ENCODE measurements at places on chromosomes 2 and 18.

GRCh38 chr2:157508676-157509075, 64.8 kb upstream of the CYTIP start:
- no peak for DNase-seq

DNA sequence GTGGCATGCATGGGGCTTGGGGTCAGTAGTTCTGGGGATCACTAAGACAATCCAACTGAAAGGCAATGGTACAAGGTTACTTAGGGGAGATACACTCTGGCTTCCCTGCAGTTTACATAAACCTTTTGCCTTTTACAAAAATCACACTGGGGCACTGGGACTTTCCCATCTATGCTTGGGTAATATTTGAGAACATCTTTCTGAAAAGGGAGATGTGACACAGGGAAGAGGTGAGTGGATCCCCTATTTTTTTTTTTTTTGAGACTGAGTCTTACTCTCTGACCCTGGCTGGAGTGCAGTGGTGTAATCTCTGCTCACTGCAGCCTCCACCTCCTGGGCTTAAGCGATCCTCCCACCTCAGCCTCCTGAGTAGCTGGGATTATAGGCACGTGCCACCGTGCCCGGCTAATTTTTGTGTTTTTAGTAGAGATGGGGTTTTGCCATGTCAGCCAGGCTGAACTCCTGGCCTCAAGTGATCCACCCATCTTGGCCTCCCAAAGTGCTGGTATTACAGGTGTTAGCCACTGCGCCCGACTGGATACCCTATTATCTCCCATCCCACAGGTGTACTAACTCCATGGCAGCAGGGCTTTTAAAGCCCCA, 82.8 kb upstream of the DNMT3A start:
- no peak for DNase-seq

DNA sequence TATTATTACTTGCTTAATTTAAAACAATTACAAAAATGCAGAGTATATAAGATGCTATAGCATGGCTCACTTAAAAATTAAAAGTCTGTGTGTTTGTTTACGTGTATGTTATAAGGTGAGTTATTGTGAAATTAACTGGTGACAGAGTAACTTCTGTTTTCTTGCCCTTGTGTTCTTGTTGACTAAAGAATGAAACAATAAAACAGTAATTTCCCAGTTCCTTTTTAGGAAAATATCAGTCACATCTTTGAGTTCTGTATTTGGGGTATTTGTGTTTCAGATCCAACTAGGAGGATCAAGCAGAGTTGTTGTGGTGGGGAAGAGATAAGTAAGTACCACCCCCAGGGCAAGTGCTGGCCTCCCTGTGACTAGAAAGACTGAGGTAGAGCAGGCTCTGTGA, 143.6 kb downstream of the CCDC148 start:
- no peak for DNase-seq

- DNase-seq: no peak
Measured at GRCh38 chr18:62324181-62324828, 805 bp upstream of the TNFRSF11A start.

GRCh38 chr2:224523626-224524577, 61.3 kb downstream of the CUL3 start:
- no peak for DNase-seq

DNA sequence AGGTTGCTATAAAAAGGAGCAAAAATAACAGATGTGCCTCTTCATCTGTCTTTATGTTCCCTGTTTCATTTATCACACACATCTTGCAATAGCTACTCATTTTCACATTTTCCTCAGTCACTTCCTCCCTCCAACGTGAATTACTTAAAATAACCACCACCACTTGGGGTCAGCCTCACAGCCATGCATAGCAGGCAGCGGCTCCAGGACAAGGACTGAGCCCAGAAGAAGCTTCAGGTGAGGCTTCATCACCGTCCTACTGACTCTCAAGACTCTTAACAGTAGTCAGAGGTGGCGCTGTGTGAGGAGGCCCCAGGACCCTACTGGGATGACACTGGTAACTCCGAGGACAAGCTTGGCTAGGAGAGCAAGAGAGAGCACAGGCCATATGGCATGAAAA, 15.5 kb upstream of the ST8SIA5 start:
- no peak for DNase-seq

- no peak for DNase-seq
Measured at GRCh38 chr2:127143841-127144782, 37.2 kb upstream of the BIN1 start.

- DNase-seq: no peak
Measured at GRCh38 chr2:50364511-50364910, 667.4 kb downstream of the NRXN1 start.

DNA sequence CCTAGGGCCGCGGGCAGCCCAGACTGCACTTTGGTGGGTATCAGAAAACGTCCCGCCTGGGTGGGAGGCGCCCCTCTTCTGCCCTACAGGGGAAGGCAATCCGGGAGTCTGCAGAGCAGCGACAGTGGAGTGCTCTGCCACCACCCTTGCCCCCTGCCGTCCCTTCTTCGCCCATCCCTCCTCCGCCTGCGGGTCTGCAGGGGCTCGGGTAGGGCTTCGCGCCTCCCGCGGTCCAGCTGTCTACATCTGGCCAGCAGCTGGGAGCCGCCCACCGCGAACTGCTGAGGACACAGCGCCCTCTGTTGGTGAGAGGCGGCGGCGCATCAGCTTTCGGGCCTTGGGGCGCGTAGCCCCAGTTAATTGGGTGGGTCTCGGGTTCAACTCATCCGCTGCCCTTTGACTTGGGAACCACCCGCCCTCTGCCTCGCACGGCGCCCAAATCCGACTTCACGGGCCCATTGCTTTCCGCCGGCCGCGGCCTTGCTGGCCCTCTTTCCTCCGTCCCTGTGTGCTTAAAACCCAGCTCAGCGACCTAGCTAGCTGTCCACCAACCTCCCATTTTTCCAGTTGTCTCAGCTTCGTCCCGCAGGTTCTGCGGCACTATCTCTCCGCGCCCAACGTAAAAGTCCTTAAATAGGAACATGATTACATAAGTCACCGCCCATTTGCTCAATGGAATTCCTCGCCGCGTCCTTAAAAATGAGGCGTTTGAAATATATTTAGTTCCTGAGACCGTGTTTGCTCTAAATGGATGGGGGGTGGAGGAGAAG, 17.6 kb downstream of the WNT10A start:
- peak; percentile 88 for DNase-seq

DNA sequence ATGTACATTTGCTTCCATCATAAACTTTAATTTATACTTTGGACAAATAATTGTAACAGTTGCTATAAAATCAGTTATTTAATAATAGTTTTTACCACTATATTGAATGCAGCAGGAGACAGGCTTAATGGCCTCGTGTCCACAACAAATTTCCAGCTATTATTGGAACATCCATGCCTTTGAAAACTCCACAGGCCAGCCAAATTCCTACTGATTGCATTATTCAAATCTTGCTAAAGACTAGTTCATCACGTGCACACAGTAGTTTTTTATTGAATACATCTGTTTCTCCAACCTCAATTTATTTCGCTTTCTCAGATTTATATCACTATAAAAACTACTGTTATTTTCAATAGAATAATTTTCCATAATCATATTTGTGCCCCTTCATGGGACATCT, 18.4 kb upstream of the PTPRM start:
- no peak for DNase-seq

DNA sequence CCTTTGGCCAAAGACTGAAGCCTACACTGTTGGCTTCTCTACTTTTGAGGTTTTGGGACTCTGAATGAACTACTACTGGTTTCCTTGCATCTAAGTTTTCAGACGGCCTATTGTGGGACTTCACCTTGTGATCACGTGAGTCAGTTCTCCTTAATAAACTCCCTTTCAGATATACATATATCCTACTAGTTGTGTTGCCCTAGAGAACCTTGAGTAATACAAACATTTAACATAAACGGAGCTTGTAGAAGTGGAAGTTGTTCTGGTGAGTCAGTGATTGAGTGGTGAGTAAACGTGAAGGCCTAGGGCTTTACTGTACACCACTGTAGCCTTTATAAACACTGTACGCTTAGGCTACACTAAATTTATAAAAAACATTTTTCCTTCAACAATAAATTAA, 107.2 kb upstream of the CDH2 start:
- DNase-seq: no peak

- no peak for DNase-seq
Measured at GRCh38 chr18:49100226-49100968, 149.6 kb upstream of the SMAD7 start.

- DNase-seq: no peak
Measured at GRCh38 chr2:230777721-230778120, 65.1 kb downstream of the CAB39 start.

- no peak for DNase-seq
Measured at GRCh38 chr2:36027616-36028015, 328.0 kb upstream of the CRIM1 start.

DNA sequence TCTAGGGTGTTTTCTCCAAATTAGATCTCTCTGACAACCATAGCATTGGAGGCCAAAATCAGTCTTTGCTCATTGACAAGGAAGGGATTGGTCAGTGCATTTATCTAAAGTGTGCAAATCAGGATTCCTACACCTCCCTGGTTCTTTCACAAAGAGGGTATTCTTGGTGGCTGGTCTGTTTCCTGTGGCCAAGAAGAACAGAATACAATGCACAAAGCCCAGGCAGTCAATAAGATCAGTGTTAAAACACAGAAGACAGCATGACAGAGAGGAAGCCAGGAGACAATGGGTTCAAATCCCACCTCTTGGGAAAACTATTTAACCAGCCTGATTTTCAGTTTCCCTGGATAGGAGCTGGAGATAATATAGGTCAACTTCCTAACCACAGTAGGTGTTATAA, 46.1 kb upstream of the THOC1 start:
- no peak for DNase-seq

DNA sequence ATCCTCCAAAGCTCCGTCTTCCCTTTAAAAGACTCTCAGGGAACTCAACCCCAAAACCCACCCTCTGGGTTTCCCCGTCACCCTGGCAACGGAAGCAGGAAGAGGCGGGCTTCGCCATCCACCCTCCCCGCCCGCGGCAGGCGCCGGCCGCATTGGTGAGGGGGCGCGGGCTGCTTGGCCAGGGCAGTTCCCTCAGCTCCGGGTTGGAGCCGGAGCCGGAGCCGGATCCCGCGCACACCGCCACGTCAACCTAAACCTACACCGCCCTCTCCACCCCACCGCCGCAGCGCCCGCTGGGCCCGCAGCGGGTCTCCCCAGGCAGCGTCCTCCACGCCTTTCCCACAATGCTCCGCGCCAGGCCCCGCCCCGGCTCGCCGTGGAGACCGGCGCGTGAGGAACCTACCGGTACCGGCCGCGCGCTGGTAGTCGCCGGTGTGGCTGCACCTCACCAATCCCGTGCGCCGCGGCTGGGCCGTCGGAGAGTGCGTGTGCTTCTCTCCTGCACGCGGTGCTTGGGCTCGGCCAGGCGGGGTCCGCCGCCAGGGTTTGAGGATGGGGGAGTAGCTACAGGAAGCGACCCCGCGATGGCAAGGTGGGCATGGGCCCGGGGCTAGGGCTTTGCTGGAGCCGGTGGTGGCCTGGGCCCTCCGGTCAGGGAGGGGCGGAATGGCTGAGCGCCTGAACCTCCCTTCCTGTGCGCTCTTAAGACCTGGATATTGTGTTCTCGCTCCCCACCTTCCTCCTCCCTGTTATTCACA, at the start of gene DNAJC10:
TSS of gene DNAJC10 (plus strand) at position 366 of the 758 bp plus-strand sequence. CDS start 1,830 bp downstream, outside the sequence.
- peak; percentile 69 for DNase-seq

DNA sequence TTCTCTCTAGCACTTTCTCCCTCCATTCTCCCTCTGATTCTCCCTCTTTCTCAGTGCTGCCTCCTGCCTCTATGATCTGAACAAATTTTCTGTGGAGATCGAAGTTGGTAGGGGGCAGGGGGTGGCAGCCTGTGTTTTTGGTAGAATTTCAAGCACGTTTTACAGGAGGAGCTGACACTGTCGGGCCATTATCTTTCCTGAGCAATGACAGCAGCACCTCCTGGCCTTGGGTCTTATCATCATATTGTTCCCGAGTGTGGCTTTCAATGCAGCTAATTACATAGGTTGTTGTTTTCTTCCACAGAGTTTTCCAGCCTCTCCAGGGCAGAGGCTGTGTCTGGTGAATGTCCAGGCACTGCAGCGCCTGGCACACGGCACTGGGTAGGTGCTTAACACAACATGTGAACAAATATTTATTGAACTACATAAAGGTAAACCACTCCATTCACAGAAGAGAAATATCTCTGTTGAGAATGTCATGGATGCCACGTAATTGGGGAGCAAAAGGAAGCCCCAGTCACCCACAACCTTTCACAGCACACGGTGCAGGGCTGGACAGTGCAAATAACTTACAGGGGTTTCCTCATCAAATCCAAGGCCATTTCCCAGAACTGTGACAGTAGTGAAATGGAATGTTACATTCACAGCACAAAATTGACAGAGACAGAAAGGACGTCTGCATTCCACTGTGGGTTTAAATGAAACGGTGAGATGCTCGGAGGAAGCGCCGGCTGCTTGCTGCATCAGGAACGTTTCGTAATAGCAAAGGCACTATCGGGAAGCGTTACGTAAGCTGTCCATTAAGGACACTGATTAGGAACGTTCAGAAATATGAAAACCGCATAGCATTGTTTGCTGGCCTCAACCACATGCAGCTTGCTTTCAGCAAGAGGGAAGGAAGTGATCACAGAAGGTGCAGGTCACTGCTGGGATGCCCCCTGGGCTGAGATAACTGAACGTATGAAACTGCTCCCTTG, 6.5 kb upstream of the KCNG2 start:
- DNase-seq: no peak

- no peak for DNase-seq
Measured at GRCh38 chr2:67341336-67341735, 55.8 kb upstream of the ETAA1 start.

DNA sequence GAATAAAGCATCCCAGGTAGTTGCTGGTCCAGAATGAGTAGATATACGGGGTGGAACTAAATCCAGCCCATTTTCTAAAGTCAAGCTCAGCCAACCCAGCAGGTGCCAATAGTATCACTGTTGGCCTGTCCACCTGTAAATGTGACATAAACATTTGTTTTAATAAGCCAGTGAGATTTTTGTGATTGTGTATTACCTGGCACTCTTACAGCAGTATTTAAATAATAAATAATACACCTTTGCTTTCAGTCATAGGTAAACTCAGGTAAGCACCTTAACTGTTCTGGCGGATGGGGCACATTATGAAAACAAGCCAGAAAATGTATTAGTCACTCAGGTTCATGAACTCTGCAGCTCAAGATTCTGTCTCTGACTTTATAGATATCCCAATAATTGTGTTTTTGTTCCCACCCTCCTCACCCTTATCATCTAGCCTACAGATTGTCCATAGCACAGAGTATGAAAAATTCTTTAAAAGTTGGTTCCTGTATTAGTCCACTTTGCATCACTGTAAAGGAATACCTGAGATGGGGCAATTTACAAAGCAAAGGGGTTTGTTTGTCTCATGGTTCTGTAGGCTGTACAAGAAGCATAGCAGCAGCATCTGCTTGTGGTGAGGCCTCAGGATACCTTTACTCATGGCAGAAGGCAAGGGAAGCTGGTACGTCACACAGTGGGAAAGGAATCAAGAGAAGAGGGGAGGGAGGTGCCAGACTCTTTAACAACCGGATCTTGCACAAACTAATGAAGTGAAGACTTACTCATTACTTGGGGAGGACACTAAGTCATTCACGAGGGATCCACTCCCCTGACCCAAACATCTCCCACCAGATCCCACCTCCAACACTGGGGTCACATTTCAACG, 73.0 kb upstream of the CYRIA start:
- DNase-seq: no peak

DNA sequence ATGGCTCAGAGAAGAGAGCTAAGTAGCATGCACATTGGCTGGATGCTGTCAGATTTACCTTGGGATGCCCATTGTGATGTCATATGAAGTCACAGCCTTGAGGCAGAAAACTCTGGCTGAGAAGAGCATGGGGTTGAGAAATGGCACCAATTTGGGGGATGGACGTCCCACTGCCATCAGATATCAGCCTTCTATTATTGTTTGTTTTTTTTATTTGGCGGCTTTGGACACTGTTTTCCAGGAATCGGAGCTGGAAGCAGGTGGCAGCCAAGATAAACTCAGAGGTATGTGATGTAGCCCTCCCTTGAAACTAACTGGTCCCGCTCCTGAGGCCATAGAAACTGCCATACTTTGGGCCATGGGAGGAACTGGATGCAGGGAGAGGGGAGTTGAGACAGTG, 40.6 kb downstream of the GCKR start:
- no peak for DNase-seq
